ENCODE measurements at places on chromosomes 12 and 14.

DNA sequence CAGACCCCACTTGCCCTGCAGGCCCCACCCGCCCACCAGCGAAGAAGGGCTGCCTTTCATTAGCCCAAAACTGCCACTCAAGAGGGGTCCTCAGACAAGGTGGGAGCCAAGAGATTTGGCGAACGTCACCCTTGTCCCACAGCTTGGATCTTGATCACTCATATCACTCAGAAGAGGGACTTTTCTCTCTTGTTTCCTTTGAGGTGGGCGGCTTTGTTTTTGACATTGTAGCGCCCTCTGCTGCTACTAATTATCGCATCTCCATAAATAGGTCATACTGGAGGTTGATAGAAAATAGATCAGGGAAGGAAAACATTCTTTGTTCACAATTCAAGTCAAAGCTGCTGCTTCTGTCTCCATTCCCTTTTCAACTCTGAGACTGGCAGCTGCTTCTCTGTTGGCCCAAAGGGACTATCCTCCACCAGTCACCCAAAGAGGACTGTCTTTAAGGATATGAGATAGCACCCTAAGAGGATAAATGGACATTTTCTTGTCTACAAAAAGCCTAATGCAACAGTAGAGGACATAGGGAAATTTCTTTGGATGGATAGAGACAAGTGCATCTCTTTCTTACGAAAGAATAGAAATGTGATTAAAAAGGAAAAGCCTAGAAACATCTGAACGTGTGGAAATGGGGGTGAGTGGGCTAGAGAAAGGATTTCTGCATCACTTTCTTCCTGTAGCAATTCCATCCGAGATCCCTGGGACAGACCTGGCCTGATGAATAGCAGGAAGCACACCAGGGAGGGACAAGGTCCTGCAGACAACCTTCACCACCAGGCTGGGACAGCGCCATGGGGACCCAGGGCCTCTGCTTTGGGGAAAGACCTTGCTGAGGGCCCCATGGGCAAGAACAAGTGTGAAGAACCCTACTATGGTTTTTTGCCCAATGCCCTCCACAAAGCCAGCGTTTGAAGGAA lies 115.8 kb downstream of the DAD1 start:
- DNase-seq = no peak

GRCh38 chr12:6394398-6394797 lies 10.4 kb downstream of the LTBR start:
- no peak for DNase-seq

DNA sequence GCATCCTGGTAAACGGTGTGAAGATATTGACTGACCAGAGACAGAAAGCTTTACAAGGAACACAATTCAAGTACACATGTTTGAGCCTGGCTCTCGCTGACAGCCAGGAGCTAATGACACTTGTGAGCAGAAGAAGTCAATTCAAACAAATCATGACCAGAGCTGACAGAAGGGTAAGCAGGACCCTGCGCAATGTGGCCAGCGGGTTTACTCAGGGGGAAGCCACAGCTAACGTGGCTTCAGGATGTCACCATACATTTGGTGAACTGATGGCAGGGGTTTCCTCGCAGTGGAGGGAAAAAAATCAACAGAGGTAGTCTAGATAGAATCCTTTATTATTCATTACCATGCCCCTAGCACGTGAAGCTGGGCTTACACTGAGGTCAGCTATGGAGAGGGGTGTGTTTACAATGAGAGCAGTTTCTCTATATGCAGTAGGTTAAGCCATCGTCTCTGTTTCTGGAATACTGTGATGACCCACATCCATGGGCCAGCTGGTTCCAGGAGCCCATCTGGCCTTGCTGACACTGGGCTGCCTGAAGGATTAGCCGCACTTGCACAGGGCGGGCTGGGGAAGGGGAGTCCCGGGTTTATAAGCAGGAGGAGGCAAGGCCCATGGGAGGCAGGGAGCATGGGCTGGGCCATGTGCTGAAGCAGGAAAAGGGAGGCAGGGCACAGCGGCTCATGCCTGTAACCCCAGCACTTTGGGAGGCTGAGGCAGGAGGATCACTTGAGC lies 198.2 kb upstream of the PRMT8 start:
- DNase-seq = no peak

GRCh38 chr12:14775636-14775980 lies 27.7 kb downstream of the WBP11 start:
- no peak for DNase-seq

DNA sequence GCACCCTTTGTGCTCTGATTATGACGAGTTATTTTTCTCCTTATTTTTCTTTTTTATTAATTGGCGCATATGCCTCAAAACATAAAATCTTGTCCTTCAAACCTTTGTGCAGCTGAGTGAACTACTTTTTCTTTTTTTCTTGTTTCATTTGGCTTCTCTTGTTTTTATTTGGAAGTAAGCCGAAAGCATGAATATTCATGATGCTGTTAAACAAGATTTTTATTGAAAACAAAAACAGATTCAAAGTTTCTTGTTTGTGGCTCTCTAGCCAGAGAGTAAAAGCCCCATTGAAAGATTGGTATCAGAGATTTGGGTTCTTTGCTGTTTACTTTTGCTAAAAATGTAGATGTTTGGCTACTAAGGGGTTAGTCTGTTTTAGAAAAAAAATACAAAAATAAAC lies 183.8 kb downstream of the TMEM132C start:
- no peak for DNase-seq

GRCh38 chr12:20150835-20151422 lies 217.4 kb upstream of the PDE3A start:
- DNase-seq = no peak

GRCh38 chr12:80313209-80313608 lies 130.8 kb upstream of the PTPRQ start:
- no peak for DNase-seq

- DNase-seq = no peak
These were observed 138.5 kb upstream of the AMIGO2 start for GRCh38 chr12:47218191-47218654.

GRCh38 chr12:92601176-92601575 lies 101.6 kb upstream of the PLEKHG7 start:
- DNase-seq = no peak

- no peak for DNase-seq
These were observed 448.0 kb upstream of the FBXO33 start for GRCh38 chr14:39880106-39880695.

GRCh38 chr12:45298721-45299692 lies 83.1 kb downstream of the ANO6 start:
- no peak for DNase-seq

GRCh38 chr14:34063470-34064164 lies 112.7 kb upstream of the EGLN3 start:
- DNase-seq = no peak

DNA sequence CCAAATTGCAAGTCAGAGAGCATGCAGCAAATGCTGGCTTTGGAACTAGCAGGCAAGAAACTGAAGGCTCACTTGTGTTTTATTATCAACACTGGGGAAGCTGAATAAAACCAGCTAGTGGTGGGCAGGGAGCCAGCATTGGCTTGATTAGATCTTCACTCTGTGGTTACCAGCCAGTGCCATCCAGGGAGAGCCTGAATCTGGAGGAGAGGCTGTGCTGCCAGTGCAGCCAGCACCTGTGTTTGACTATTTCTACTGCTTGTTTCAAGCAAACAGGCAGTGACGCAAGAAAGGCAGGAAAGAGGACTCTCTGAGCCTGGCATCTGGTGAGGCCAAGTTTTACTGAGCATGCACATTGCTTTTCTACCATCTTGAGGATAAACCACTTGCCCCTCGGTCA lies 247.0 kb downstream of the PHLDA1 start:
- DNase-seq = no peak

- DNase-seq = no peak
These were observed 232.8 kb upstream of the FBXO33 start for GRCh38 chr14:39665075-39665475.

DNA sequence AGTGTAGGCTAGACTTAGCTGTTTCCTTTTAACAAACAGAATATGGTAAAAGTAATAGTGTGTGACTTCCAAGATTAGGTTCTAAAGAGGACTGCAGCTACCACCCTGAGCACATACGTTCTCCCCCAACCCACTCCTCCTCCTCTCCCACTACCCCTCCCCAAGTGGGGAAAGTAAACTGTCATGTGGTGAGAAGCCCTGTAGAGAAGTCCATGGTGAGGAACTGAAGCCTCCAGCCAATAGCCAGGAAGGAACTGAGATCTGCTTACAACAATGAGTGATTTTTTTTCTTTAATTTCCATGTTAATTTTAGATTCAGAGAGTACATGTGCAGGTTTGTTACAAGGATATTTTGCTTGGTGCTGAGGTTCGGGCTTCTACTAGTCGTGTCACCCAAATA lies 57.0 kb upstream of the EGLN3 start:
- DNase-seq = no peak

GRCh38 chr14:90159146-90159545 lies 97.2 kb upstream of the PSMC1 start:
- DNase-seq = no peak

DNA sequence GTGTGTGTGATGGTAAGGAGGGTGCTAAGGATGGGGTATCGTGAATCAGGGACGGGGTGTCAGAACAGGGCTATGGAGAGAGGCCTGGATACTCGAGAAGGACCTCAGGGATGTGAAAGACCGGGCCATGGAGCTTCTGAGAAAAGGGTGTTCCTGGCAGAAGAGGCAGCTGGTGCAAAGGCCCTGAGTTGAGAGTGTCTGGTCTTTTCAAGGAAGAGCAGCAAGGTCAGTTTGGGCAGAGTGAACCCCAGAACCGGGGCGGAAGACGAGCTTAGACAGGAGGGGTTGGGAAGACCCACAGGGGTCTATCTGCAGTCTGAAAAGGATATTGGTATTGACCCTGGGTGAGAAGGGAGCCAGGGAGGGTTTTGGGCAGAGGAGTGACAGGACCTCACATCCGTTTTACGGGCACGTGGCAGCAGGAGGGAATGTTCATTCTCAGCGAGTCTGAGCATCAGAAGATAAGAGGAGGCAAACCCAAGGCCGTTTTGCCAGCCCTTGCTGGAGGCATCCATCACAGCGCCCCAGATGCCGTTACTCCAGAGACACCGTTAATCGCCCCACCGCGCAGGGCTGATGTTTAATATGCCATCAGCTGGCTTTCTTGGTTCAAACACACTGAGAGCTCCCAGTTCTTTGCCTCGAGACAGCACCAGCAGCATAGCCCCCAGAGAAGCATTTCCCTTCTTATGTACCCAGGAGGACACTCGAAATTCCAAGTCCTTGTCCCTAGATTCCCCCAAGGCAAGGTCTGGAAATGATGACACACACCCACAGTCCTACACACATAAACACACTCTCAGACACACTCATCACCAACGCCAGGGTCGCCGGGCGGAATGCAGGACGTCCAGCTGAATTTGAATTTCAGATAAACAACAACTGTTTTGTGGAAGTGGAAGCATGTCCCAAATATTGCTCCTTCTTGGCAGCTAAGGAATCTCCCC lies 41.4 kb upstream of the EML1 start:
- no peak for DNase-seq

DNA sequence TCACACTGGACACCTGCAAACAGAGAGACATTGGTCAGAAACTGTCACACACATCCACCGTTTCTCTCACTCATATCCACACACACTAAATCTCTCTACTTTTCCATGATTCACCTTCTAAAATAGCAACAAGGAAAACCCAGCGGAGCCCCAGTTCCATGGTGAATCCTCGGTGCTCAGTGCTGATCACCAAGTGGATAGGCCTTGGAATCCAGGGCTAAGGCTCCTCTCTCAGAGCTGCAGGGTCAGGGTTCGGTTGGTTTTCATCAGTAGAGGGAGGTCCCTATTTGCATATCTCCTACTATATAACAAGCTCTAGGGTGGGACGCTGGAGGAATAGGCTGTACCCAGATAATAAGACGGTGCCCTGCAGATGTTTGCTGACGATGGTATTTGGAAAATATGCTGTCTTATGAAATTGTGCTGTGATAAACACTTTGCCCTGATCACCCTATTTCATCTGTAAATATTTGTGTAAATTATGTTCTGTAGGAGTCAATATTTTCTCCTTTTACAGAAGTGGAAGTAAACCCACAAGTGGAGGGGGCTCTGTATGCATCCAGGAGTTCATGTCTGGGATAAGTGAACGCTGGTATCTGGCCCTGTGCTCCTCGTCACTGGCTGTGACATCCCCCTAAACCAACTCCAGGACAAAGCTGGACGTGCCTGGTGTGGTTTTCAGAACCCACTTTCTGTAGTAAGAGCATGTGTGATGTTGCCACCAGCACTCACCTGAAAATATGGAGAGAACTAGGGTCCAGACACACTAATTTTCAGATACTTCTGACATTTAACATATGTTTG lies 709.2 kb downstream of the TMEM121 start:
- no peak for DNase-seq

- no peak for DNase-seq
These were observed 10.9 kb downstream of the RTL1 start for GRCh38 chr14:100892496-100893227.

- DNase-seq = no peak
These were observed 5.5 kb downstream of the PNN start for GRCh38 chr14:39180553-39180952.

- no peak for DNase-seq
These were observed 1.9 kb downstream of the ADSS1 start for GRCh38 chr14:104725772-104726548.

GRCh38 chr14:54554401-54554800 lies 12.5 kb upstream of the SAMD4A start:
- no peak for DNase-seq

All from brain pericyte (primary cell).